ENCODE measurements at places on chromosomes 2 and 18. TPM values are rescaled to one million over a fixed set of nuclear protein-coding genes. Genes with fewer than 3 reads are reported as not detected.

- DNase-seq: no peak
Measured at GRCh38 chr18:74509856-74510769, 13.9 kb downstream of the CNDP2 start.

GRCh38 chr2:142380372-142380771, 249.6 kb upstream of the LRP1B start:
- DNase-seq: no peak

GRCh38 chr18:59547581-59548182, 149.5 kb downstream of the CCBE1 start:
- DNase-seq: no peak

DNA sequence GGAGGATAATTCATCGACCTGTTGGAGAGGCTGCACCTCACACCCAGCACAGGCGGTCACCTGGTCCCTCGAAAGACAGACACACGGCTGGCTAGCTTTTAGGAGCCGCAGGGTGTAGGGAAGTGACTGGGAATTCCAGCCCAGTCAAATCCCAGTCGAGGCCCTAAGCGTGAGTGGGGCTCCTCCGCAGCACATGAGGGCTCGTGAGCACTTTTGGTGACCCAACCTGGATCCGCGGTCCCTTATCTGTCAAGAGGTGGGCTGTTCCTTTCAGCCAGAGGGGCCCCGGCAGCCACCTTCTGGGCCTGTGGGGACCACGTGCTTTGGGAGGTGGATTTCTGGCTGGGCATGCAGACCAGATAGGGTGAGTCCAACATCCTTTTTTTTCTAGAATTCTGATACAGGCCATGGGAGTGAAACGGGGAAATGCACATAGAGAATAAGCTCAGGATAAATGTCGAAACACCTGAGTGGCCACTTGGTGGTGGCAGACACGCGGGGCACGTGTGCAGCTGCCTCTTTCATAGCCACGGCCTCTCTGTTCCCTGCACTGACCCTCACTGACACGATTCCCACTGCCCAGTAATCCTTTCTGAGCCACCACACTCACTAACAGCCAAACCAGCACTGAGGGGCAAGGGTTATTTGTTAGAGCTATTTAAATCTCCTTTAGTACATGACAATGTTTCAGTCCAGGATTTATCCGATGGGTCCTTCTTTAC, 148.4 kb upstream of the PXDN start:
- no peak for DNase-seq

Gene CAPN14
- total RNA-seq: not detected

GRCh38 chr18:49081511-49082155, 130.9 kb upstream of the SMAD7 start:
- no peak for DNase-seq

Gene MYOM1
- 13.3 TPM for total RNA-seq

- DNase-seq: no peak
Measured at GRCh38 chr2:224142397-224143312, 103.6 kb upstream of the SERPINE2 start.

DNA sequence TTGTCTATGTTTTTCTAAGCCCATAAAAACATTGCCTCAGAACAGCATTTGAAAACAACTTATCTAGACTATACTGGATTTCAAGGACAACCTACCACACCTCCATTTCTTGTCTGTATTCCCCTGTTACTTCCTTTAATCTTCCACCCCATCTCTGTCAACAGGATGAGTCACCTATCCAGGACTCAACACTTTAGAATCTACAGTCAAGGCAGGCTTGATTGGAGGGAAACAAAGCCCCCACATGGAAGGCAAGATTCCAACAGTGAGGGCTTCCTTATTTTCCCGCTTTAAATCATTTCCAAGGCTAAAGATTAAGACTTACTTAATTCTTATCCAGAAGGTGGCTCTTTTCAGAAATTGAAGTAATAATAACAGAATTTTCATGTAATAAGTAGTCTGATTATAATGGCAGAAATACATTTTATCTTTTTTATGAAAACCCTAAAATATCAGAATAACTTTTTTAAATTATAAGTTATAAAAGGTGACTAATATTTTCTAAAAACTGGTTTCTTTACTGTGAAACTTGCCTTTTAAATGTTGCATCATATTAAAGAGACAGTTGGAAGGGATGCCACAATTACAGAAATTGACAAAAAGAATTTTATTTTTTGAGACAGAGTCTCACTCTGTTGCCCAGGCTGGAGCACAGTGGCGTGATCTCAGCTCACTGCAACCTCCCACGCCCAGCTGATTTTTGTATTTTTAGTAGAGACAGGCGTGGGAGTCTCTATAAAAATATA, 138.7 kb upstream of the CCDC150 start:
- DNase-seq: no peak

Gene TXNDC2
- 0.33 TPM for total RNA-seq
